ELF-1 (cell line): ENCODE measurements at places on chromosomes 7 and 10.
A peak's percentile ranks its signal among the peaks of the same experiment; 100 is the strongest.

GRCh38 chr7:2018569-2019460, 213.9 kb downstream of the MAD1L1 start:
- no peak for DNase-seq

- DNase-seq: peak; percentile 85
Measured at GRCh38 chr10:71339796-71340589, 20.9 kb downstream of the SLC29A3 start.

- DNase-seq: no peak
Measured at GRCh38 chr7:123770378-123770777, 21.6 kb upstream of the WASL start.

DNA sequence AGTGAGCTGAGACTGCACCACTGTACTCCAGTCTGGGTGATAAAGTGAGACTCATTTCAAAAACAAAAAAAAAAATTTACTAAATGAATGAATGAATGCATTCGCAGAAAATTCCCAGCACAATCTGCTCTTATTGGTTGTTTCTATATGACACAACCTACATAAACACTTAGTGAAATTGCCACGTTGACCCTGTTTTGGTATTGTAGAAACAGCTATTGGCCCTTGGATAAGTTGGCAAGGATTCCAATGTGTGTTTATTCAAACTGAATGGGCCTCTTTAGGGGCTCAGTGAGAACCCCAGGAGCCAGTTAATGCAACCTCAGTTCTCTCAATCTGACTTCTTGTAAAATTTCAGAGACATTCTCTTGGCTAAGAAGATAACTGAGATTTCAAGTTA, 66.0 kb downstream of the HHEX start:
- no peak for DNase-seq

DNA sequence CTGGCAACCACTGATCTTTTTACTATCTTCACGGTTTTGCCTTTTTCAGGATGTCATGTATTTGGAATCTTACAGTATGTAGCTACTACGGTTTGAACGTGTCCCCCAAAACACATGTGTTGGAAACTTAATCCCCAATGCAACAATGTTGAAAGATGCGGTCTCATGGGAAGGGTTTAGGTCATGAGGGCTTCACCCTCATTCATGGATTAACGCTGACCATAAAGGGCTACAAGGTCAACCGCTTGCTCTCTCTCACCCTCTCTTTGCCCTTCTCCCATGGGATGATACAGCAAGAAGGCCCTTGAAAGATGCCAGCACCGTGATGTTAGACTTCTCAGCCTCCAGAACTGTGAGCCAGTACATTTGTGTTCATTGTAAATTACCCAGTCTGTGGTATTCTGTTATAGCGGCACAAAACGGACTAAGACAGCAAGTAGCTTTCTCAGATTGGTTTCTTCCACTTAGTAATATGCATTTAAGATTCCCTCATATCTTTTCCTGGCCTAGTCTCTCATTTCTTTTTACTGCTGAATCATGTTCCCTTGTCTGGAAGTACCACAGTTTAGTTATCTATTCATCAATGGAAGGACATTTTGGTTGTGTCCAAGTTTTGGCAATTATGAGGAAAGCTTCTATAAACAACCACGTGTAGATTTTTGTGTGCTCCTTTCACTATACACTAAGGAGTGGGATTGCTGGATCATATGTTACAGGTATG, 3.0 kb upstream of the CRYGN start:
- DNase-seq: no peak

- no peak for DNase-seq
Measured at GRCh38 chr10:18713077-18713476, 53.8 kb downstream of the ARL5B start.
